ENCODE measurements at places on chromosomes 13 and 19. TPM values are rescaled to one million over a fixed set of nuclear protein-coding genes. Genes with fewer than 3 reads are reported as not detected.

The C19orf81 gene
- total RNA-seq, result not detected

The ZNRF4 gene
- total RNA-seq, result not detected

The EIF3K gene
- 92.4 TPM for total RNA-seq

The ACP5 gene
- total RNA-seq, result 1.1 TPM

DNA sequence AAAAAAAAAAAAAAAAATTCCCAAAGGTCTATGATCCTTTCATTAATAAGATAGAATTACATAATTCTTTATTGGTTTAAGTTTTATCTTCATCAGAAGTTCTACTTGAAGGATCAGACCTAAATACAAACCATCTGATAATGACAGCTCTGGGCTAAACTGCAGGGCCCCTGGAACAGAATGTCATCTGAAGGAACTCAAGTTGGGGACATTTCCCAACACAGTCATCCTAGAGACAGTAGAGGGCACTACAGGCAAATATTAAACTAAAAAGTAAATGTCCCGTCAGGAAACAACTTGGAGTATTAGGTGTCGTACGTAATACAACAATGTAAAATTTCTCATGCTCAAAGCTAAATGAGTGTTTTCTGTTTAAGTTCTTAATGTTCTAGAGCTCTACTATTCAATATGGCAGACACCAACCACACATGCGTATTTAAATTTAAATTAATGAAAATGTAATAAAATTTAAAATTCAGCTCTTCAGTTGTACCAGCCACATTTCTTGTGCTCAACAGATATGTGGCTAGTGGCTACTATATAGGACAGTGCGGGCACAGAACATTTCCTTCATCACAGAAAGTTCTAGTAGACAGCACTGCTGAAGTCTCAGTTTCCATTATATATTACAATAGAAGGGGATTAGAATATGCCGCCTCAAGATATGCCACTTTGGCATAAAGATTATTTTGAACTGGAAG lies 21.8 kb upstream of the NAXD start:
- DNase-seq, result no peak

GRCh38 chr13:21176982-21177284 lies 475 bp downstream of the MRPL57 start:
- no peak for DNase-seq

- DNase-seq, result no peak
Observed at GRCh38 chr13:79939689-79940088, 401.2 kb downstream of the SPRY2 start.

DNA sequence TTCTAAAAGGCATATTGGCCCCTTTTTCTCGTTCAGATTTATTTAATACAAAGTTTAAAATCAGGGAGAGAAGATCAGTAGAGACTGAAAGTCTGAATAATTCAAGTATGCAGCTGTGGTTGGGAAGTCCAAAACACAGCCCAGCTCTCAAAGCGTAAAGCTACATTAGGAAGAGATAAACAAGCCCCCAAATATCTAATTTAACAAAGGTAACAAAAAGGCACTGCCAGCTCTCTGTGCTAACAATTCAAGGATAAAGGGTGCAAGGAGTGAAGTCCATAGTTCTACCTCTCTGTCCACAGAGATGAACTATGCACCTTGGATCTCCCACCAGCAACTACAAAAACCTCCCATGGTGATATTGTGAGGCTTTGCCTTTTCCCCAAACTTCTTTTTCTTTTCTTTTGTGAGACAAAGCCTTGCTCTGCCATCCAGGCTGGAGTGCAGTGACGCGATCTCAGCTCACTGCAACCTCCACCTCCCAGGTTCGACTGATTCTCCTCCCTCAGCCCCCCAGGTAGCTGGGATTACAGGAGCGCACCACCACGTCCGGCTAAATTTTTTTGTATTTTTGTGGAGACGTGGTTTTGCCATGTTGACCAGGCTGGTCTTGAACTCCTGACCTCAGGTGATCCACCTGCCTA lies 104.4 kb downstream of the LHFPL6 start:
- no peak for DNase-seq
